ENCODE measurements at places on chromosomes 5 and 9. TPM values are rescaled to one million over a fixed set of nuclear protein-coding genes. Genes with fewer than 3 reads are reported as not detected.

Gene BASP1
- total RNA-seq, result 5.5 TPM

Gene PFDN1
- 41.4 TPM for total RNA-seq

Gene NOL8
- total RNA-seq, result 17.6 TPM

Gene PCDHGC4
- total RNA-seq, result 0.64 TPM

Gene PCDHB5
- 0.10 TPM for total RNA-seq

Gene WWC1
- total RNA-seq, result 33.3 TPM

GRCh38 chr5:38651806-38652205 lies 95.4 kb upstream of the LIFR start:
- DNase-seq, result no peak

DNA sequence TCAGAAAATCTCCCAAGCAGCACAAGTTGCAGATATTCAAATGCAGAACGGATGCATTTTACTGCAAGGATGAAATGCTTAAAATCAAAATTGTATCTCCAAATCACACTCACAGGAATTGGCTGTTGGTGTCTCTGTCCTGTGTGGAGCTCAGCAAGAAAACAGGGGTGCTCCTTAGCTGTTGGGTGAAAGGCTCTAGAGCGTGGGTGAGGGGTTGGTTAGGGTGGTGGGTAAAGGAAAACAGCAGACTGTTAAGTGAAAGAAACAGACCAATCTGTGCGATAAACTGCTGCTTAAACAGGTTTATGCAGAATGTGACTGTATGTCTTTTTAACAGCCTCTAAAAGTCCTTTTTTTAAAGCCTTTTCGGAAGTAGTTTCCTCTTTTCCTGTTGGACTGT lies 19.8 kb downstream of the CDH6 start:
- DNase-seq, result no peak

DNA sequence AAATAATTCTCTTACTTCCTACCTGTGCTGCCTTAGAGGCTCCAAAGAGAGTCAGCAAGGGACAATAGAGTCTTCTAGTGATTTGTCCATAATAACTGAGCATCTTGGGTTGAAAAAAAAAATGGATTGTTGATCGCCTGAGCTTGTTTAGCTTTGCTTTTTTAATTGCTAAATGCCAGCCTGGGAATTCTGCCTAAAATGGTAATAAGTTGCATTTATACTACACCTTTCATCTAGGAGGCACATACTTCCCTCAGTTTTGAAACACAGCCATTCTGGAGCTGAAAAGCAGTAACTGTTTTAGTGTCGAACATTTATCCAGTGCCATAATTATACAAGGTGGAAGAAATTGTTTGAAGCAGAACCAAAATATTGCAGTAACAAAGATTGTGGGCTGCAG lies 421.3 kb downstream of the CAAP1 start:
- no peak for DNase-seq

DNA sequence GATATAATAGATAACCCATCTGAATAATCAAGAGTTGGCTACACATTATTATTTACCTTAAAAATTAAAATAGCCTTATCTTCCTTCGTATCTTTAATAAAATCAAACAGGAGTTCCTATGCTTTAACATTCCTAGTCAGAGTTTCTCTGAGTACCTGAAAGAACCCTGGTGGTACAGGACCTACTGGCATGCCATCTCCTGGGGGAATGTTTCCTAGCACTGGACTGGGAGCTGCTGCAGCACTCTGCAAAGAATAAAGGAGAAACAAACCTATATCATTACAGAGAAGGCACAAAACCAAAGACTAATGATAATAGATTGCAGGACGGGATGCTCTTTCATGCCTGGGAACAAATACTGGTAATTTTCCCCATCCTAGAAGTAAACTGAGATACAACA lies 119.5 kb upstream of the ACOT12 start:
- no peak for DNase-seq

DNA sequence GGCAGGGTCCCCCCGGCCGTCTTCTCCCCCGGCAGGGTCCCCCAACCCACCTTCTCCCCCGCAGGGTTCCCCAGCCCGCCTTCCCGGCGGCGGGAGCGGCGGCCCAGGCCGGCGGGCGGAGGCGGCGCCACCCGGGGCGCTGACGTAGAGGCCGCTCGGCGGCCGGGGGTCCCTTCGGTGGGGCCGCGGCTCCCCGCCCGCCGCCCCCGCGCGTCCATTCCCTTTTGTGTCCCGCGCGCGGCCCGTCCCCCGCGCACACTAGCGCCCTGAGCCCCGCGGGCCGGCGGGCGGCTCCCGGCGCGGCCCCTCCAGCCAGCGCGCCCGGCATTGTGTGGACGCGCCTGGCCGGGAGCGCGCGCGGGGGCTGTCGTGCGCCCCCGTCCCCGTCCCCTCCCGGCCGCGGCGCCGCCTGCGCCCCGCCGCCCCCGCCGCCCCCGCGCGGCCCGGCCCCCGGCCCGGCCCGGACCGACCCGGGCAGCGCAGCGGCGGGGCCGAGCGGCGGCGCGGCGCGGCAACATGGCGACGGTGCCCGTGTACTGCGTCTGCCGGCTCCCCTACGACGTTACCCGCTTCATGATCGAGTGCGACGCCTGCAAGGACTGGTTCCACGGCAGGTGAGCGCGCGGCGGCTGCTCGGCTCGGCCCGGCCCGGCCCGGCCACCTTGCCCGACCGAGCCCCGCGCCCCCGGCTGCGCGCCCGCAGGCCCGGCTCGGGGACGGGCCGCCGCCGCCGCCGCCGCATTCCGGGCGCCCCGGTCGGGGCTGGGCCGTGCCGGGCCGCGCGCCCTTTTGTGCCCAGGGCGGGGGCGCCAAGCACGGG lies at the start of gene PHF2:
Gene PHF2, plus strand, starts transcription at position 327 of the 820 bp plus-strand sequence. Its CDS starts 190 bp downstream, at position 517.
- DNase-seq, result no peak

DNA sequence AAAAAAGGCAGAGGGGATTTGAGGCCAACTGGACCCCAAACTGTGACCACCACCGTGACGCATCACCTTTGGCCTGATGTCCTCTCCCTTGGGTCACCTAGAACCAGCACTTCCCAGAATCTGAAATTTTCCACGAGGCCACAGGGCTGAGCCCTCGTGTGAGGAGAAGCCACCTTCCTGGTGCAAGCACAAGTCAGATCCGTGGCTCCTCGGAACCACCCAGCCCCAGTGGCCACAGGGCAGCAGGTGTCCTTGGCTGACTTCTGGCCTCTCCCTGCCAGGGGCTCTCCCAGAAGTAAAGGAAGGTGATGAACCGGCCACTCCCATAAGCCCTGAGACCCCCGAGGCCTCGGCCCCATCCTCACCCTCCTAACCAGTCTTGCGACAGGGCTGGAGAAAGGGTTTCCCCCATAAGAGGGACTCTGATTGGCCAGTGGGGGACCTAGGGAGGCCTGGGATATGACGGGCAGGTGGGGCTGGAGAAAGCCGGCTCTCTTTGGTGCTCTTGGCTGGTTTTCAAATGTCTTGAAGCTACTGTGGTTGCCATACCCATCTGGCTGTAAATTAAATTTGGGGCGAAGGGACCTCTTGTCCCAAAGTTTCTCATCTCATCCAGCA lies 20.9 kb upstream of the HMCN2 start:
- no peak for DNase-seq

GRCh38 chr5:1282131-1282992 lies 12.5 kb downstream of the TERT start:
- DNase-seq, result peak; percentile 15

- DNase-seq, result no peak
These were observed 211.6 kb downstream of the ATP10B start for GRCh38 chr5:160640406-160640805.

GRCh38 chr9:131382850-131383729 lies 10.8 kb upstream of the PRRC2B start:
- DNase-seq, result no peak

DNA sequence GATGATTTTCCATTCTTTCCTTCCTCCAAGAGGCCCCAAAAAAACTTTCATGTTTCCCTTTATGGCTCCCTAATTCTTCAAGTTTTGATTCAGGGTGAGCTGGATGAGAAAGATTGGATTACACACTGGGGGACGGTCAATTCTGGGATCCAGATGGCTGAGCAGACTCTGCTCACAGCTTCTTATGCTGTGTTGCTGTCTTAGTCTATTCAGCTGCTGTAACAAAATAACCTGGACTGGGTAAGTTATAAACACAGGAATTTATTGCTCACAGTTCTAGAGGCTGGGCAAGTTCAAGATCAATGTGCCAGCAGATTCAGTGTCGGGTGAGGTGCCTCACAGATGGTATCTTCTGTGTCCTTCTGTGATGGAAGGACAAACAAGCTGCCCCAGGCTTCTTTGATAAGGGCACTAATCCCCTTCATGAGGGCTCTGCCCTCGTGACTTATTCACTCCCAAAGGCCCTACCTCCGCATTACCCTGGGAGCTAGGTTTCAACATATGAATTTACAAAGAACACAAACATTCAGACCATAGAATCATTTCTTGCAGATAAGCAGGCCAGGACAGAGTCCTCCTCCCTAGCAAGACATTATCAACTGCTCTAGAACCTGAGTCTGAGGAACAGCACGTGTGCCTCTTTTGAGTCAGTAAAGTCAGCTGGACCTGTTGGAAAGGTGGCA lies 23.1 kb upstream of the SMAD5 start:
- DNase-seq, result no peak

DNA sequence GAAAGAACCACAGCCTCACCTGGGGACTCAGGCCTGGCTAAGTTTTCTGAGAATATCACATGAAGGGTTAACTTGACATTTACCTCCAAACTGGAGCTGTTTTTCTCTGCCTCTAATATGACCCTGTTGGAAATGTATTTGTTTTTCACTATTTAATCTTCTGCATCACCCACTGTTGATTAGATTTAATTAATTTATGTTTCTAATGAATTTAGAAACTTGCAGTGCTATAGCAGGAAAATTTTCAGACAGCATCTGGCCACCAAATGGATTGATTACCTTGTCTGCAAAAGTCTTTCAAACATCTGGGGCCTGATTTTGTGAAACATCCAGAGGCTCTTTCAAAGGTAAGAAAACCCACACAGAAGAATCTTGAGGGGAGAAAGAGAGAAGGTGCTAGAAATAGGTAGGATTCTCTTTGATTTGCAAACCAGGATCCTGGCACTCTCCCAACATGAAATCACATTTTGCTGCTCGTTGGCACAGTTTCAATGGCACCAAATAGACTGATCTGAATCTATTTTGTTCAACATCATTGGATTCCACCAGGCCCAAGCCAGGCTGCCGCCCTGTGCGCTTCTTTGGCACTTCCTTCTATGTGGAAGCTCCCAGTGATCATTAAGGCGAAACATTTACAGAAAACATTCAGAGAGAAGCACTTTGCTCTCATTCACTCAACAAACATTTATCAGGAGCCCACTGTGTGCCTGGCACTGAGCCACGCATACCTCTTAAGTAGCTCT lies 157.3 kb downstream of the PPP2R2B start:
- no peak for DNase-seq

DNA sequence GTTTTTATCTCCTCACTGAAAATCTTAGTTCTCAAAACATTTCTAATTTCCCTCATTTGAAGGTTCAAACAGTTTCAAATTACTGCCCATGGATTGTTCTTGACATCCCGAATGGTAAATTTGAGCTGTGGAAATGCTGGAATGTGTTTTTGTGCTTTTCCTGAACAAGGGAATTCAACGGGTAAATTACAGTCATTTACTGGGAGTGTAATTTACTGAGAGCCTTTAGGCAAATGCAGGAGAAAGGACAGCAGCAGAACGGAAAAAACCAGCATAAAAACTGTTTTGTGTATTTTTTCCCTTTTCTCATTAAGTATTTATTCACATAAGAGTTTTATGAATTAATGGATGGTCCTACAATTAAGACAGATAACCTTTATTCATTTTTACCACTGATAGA lies 139.2 kb downstream of the PBX3 start:
- DNase-seq, result no peak

DNA sequence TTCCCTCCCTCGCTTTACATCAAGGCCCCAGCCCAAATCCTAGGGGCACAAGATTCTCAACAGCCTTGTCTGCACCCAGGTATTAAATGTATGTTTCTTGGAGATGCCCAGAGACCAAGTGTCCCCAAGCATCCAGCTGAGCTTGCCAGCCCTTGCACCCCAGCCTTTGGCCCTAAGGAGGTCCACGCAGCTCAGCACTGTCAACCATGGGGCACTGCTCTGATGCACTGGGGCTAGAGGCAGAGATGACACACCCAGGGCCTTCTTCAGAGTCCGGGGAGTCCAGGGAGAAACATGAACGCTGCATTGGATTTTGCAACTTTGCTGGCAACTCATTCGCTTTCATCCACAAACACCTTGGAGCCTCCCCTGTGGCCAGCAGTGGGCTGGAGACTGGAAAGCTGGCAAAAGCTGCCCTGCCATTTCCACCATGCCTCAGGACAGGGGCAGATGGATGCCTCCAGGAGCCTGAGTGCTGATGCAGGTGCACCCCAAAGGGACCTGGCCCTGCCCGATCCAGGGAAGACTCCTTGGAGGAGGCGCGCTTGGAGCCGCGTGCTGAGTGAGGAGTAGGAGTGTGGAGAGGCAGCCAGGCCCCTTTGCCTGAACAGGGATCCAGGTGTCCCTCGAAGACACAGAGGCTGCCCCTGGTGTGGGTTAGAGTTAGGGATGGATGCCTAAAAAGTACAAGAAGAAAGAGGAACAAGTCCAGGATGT lies 19.3 kb downstream of the PAEP start:
- DNase-seq, result no peak

DNA sequence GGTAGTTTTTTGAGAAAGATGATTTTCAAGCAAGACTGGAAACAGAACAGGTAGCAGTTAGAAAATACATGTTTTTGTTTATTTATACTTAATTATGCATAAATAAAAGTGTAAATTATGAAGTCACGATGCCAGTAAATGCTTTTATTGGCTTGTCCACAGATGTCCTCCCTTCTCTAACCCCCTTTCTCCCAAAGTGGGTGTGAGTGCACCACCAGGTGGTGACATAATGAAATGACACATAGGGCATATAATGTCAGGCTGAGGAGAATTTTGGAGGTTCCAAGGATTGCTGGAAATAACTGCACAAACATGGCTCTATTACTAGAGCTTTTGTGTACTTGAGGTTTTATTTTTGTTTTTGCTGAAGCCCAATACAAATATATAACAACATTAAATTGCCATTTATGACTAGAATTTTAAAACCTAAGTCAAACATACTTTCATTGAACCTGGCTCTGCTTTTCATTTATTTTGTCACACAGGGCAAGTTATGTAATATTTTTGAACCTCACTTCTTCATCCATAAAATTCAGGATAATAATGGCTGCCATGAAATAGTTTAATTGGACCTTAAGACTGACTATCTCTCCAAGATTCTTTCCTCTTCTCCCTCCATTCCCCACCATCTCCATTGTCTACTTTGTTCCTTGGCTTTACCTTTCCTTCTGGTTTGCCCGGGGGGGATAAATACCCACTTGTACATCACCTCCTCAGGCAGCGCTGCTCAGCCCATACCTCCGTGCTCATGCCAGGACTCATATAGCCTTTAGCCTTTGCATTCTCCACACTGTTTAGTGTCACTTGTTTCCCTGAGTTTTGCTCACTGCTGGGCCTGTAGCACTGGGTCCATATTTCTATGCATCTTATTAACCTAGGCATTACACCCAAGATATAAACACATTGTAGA lies 168.8 kb downstream of the PDE4D start:
- peak; percentile 55 for DNase-seq
